ENCODE measurements at places on chromosomes 4 and X.

DNA sequence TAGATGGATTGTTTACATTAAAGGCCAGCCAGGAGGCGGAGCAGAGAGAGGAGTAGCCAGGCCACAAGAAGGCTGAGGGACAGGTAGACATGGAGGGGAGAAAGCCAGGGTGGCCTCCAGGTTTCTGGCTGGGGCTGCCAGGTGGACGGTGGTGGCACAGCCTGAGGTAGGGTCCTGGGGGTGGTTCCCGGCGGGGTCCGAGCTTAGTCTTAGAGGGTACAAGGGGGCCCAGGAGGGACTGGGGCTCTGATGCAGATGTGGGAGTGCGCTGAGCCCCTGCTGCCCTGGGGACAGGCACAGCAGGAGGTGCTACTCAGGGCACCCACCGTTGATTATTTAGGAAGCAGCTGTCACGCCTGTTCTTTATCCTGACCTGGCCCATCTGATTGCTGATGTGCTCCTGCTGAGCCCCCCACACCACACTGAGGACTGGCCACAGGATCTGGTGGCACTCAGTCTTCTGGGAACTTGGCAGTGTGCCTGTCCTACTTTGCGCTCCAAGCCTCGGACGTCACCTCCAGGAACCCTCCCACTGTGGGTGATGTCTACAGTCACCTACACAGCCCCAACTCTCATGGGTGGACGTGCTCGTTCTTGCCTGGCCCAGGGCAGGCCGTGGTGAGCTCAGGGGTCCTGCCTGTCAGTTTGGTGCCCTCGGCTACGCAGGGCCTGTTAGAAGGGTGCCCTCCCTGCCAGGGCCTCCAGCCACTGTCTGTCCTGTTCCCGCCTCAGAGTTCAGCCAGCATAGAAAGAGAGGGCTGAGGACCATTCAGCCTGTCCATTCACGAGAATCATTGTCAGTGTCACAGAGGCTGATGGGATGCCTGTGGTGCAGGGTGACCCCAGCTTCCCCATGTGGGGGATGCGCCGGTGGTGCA lies 12.0 kb downstream of the WFS1 start:
- no peak for DNase-seq

GRCh38 chr4:32831104-32831503 lies 2110.9 kb downstream of the PCDH7 start:
- DNase-seq: no peak

- DNase-seq: no peak
Measured at GRCh38 chrX:138791551-138791950, 80.0 kb upstream of the FGF13 start.

DNA sequence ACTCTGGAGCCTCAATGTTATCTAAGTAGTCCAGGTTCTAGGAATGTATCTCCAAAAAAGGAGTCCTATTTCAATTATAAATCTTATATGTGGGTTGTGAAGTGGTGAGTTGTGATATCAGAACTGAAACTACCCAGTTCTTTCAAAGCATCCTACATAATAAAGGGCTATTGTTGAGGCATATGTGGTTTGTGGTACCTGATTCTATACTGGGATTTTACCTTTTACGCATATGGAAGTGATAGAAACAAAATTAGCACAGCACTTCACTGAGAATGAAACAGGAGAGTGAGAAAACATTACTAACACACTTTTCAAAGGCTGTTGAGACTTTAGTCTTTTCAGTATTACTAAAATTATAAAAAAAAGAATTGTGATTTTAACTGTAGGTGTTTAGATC lies 417.7 kb upstream of the GALNT7 start:
- no peak for DNase-seq

- no peak for DNase-seq
Measured at GRCh38 chrX:154384284-154384892, 5.3 kb downstream of the EMD start.

Measured in endothelial cell (in vitro differentiated cells).